Nephron progenitor cell (in vitro differentiated cells): ENCODE measurements at places on chromosomes 6 and 20.

DNA sequence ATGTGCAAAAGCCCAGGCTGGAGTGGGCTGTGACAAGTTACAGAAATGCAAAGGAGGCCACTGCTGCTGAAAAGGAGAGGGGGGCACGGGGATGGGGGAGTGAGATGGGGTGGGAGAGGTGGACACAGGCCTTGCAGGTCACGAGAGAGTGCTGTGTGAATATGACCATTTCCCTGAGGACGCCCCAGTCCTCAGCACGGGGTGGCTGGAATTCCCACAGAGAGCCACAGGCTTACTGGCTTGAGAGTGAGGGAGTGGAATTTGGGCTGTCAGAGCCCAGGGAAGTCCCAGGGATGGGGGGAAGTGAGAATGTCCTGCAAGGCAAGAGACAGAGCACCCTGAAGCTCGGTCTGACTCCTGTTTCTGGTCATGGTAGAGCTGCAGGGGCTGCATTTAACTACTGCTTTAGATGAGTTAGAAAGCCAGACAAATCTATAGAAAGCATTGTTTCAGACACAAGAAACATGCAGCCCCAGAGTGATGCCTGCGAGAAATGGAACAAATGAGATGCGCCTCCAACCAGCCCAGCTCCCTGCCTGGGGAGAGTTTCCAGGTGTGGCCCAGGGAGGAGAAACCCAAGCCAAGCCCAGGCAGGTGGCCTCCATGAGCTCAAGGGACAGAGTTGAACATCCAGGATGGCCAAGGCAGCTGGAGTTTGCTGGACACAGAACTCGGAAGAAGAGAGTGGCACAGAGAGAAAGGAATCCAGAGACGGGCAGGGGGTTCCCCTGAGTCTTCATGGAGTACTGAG lies 30.5 kb downstream of the NPEPL1 start:
- DNase-seq: no peak

GRCh38 chr20:21693322-21693721 lies 12.1 kb upstream of the PAX1 start:
- DNase-seq: peak; percentile 31

DNA sequence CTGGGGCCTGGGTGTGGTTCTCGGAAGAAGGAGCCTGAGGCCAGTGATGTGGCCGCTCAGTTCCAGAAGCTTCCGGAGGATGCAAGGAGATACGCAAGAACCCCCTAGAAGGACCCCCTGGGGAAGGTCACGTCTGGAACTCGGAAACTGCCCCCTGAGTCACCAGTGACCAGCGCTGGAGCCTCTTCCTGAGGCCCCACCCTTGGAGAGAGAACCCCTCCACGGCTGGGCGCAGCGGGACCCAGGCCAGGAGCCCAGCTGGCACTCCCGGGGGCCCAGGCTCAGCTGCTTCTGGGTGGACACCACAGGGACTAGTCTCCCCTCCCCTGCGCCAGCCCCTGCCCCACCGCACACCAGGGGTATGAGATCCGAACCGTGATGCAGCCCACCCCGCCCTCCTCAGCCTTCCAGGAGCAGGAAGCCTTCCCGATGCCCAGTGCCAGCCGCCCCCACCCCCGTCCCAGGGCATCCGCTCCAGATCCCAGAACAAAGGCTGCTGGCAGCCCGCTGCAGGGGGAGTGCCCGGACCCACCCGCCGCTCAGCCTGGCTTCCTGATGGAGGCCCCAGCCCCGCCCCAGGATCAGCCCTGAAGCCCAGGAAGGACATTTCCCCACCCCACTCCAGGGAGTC lies 7.5 kb downstream of the LAMA5 start:
- DNase-seq: no peak

DNA sequence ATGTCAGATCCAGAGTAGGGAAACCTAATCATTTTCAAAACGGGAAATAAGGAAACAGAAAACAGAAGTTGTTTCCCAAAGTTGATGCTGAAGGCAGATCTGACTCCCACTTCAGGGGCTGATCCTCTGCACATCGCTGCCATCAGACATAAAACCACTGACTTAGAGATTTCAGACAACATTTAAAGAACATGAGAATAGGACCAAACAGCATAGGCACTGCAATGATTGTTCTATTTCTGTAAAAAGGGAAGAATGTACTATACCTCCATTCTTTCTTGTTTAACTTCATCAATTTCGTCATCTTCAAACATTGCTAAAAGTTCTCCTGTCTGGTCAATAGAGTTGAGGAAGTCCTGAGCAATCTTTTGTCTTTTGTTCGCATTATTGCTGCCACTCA lies 324.7 kb upstream of the RUNX2 start:
- no peak for DNase-seq

DNA sequence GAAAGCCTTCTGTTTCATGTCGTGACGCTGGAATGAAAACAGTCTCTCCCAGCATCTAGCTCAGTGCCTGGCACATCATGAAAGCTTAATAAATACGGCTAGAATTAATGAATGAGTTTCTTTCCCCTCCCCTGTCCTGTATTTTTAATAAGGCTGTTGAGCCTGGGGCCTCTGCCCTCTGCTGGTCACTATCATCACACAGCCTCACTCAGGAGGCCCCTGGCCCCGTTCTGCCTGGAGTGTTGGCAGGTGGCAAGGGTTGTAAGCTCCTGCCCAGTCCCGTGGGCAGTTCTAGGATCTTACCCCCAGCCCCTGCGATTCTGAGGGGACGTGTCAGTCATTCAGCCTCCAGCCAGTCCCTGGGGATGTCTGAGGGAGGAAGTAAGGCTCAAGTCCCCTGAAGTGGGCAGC lies 41.4 kb downstream of the PHACTR3 start:
- DNase-seq: no peak

GRCh38 chr20:717832-718231 lies 42.2 kb upstream of the SCRT2 start:
- no peak for DNase-seq
